Neural crest cell (in vitro differentiated cells): ENCODE measurements at places on chromosomes 4 and X.

- DNase-seq: no peak
Measured at GRCh38 chrX:75115707-75116413, 40.2 kb downstream of the ABCB7 start.

DNA sequence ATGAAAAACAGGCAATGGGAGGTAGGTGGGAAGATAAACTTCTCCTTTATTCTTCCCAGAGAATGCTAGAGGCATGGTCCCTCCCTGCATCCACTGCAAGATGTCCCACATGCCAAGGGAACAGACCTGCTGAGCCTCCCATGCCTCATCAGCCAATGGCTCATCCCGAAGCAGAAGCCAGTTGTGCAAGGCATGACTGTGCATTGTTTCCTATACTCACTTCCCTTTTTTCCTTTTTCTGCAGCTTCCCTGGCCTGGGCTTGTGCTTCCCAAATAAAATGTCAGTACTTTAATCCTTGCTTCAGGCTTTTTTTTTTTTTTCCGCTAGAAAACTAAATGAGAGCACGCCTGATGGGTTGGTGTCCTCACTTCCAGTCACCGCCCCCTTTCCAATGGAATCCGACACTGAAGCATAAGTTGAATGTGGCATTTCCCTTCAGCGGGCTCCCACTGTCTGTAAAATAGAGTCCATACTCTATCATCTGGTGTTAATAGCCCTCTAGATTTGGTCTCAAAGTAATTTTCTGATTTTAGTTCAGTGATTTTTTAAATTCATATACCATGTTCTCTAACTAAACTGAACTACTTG, 239.0 kb upstream of the JADE1 start:
- no peak for DNase-seq

GRCh38 chr4:17195461-17196275, 297.2 kb upstream of the LDB2 start:
- DNase-seq: no peak

DNA sequence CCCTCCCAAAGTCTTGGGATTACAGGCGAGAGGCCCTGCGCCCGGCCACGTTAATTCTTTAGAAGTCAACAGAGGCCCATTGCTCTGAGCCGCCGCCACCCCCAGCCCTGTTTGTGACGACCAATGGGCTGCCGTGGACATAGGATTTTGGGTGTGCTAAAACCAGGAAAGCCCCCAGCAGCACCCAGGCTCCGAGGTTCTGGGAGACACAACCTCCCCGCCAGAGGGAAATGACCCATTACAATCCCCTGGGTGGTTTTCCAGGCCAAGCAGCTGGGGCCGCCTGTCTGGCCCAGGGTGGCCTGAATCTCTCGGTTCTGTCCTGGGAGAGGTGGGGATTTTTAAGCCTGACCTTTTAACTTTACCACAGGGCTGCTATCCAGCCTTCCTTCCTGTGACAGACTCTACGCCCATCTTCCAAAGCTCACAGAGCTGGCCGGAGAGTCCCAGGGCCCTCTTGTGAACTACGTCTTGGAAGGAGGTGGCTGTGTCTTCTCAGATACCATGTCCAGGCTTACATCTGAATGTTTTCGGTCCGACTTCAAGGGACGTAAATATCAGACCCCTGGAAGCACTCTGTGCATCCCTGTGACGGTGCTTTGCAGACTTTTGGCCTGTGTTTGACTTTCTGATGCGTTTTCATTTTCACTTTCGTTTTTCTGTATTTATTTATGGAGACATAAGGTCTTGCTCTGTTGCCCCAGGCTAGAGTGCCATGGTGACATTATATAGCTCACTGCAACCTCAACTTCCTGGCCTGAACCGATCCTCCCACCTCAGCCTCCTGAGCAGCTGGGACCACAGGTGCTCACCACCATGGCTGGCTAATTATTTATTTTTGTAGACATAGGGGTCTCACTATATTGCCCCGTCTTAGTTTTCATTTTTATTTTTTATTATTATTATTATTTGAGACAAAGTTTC, 36.0 kb downstream of the P2RY8 start:
- DNase-seq: no peak

- no peak for DNase-seq
Measured at GRCh38 chr4:68344049-68344448, 5.8 kb downstream of the YTHDC1 start.

DNA sequence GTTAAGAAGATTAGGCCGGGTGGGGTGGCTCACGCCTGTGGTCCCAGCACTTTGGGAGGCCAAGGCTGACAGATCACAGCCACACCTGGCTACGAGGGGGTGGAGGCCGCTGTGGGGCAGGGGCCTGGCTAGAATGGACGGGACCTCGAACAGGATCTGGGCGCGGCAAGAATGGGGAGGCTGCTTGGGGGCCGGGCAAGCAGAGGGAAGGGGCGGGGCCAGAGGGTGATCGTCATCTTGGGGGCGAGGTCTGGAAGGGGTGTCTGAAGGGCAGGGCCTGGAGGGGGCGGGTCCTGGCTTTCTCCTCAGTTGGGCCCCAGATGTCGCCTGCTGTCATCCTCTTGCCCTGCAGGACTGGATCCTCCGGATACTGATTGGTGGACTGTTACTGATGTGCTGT, 57.3 kb upstream of the ENPEP start:
- DNase-seq: no peak

GRCh38 chr4:150367326-150367725, 214.6 kb upstream of the MAB21L2 start:
- no peak for DNase-seq

DNA sequence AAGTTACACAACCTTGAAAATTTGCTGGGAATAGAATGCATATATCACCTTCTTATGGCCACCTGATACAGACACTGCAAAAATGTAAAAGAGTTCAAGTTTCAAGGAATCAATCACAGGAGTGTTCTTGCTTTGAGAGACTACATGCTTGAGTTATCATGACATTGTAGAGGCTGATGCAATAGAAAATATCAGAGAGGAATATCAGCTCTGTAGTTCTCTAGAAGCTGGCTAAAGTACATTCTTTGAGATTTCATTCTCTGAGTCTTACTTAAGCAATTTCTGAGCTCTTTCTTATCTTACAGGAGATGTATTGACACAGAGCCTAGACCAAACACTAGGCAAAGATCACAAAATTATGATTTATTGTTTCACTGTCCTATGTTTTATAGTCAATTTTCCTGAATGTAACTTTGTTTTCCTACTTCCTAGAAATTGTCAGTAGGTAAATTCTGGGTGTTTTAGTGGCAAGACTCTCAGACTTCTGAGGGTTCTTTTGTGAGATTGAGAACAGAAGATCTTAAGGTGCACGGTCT, 152.1 kb upstream of the HPGD start:
- DNase-seq: no peak

DNA sequence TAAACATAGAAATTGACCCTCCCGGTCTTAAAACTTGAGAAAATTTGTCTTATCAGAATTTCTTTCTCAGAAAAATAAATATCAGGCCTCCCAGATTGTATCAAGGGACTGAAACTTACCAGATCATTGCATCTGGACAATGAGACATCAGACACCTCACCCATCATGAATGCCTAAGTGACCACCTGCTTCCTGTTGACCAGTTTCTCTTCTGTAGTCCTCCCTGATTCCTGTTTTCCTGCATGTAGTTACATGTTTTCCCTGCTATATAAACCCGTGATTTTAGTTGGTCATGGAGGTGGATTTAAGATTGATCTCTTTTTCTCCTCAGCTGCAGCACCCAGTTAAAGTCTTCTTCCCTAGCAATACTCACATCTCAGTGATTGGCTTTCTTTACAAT, 548.1 kb downstream of the PPP4R3C start:
- no peak for DNase-seq

- DNase-seq: no peak
Measured at GRCh38 chr4:127967141-127967775, 2.1 kb downstream of the ABHD18 start.
